ENCODE measurements at places on chromosomes 4 and X. TPM values are rescaled to one million over a fixed set of nuclear protein-coding genes. Genes with fewer than 3 reads are reported as not detected.
A peak's percentile ranks its signal among the peaks of the same experiment; 100 is the strongest.

AVPR2 gene
- total RNA-seq = not detected

DNA sequence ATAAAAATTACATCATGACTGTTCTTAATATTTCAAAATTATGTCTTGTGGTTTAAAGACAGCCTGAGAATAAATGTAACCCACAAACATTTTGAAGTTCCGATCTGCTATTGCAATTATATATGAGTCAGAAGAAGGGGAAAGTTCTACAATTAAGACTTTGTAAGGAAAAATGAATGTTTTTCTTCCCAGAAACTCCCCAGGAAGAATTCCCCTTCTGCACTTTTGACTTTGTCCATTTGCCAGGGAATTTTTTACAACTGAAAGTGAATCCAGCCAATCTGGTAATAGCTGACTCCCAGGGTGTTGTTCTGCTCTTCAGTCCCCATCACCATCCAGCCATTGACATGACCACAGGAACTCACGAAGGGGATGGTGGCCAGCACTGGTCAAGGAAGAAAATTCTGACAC, 61.6 kb upstream of the NOCT start:
- DNase-seq = no peak

TRIM60 gene
- not detected for total RNA-seq

ENPP6 gene
- total RNA-seq = 1.2 TPM

USP17L25 gene
- not detected for total RNA-seq

GRCh38 chr4:85747882-85748491, 273.0 kb downstream of the ARHGAP24 start:
- DNase-seq = peak; percentile 58

- DNase-seq = no peak
Measured at GRCh38 chr4:57710053-57710452, 599.9 kb upstream of the IGFBP7 start.

- no peak for DNase-seq
Measured at GRCh38 chr4:75251547-75251946, 262.7 kb downstream of the RCHY1 start.

- no peak for DNase-seq
Measured at GRCh38 chr4:7129871-7130620, 62.2 kb upstream of the GRPEL1 start.

DNA sequence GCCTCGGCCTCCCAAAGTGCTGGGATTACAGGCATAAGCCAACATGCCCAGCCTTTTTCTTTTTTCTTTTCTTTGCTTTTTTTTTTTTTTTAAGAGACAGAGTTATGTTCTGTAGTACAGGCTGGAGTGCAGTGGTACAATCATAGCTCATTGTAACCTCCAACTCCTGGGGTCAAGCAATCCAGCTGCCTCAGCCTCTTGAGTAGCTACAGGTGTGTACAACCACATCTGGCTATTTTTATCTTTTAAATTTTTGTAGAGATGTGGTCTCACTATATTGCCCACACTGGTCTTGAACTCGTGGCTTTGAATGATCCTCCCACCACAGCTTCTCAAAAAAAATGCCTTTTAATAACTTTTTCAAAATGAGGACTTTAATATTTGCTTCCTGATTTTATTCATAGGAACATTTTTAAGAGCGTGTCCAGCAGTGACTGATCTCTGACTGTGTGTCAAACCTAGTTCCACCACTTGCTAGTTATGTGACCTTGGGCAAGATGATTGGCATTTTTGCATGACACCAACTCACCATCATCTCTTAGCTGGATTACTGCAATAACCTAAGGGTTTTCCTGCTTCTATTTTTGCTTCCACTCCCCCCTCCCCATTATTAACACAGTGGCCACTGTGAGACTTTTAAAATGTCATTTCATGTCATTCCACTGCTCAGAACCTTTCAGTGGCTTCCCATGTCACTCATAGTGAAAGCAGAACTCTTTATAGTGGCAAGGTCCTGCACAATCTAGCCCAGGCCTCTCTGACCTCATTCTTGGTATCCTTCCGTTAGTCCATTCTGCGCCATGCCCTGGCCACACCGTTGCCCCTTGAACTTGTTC, 4.5 kb upstream of the TNIP3 start:
- DNase-seq = no peak

DNA sequence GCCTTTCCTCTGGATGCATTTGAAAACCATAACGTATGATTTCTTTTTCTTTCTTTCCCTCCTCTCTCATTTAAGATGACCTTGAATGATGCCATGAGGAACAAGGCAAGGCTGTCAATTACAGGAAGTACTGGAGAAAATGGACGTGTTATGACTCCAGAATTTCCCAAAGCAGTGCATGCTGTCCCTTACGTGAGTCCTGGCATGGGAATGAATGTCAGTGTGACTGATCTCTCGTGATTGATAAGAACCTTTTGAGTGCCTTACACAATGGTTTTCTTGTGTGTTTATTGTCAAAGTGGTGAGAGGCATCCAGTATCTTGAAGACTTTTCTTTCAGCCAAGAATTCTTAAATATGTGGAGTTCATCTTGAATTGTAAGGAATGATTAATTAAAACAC, 142.8 kb downstream of the GRIA2 start:
- DNase-seq = no peak

IQSEC2 gene
- total RNA-seq = 10.9 TPM

KLHL13 gene
- total RNA-seq = 48.6 TPM

GRCh38 chr4:82402196-82402775, 28.0 kb downstream of the HNRNPDL start:
- no peak for DNase-seq

- DNase-seq = peak; percentile 56
Measured at GRCh38 chrX:19532709-19533108, 17.4 kb upstream of the MAP3K15 start.

DNA sequence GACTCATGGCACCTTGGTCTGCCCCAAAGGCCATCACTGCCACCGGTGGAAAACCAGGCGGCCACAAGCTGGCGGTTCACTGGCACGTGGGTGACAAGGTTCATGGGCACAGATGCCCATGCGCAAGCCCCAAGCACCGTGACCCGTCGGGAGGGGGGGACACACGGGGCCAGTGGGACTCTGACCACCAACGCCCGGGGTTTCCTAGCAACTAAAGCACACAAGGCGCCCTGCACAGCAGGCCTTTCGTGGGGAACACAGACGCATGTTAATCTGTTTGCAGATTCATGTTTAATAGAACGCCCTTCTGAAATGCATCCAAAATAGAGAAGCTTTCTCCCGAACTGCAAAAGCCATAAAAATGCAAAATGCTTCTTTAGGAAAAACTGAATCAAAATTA, 43.9 kb downstream of the FAM53A start:
- DNase-seq = no peak

DNA sequence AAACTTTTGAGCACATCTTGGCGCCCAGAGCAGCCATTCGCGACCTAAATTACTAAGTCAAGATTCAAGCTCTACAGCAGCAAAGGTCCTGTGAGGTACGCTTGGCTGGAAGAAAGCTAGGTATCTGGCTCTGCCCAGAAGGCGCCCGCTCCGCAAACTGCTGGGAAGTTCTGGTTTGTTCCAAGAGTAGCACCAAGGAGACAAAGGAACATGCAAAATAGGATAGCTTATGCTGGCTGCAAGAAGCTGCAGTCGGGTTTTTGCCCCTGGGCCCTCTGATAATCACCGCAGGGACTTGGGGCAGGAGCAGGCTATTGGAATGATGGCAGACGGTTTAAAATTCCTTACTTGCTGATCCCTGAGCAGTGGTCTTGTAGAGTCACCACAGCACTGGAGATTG, 3.0 kb upstream of the TBX22 start:
- no peak for DNase-seq

All from cerebellum (tissue), 4 donors.